Cardiac fibroblast (primary cell): ENCODE measurements at places on chromosomes 7 and 10.
A peak's percentile ranks its signal among the peaks of the same experiment; 100 is the strongest.

DNA sequence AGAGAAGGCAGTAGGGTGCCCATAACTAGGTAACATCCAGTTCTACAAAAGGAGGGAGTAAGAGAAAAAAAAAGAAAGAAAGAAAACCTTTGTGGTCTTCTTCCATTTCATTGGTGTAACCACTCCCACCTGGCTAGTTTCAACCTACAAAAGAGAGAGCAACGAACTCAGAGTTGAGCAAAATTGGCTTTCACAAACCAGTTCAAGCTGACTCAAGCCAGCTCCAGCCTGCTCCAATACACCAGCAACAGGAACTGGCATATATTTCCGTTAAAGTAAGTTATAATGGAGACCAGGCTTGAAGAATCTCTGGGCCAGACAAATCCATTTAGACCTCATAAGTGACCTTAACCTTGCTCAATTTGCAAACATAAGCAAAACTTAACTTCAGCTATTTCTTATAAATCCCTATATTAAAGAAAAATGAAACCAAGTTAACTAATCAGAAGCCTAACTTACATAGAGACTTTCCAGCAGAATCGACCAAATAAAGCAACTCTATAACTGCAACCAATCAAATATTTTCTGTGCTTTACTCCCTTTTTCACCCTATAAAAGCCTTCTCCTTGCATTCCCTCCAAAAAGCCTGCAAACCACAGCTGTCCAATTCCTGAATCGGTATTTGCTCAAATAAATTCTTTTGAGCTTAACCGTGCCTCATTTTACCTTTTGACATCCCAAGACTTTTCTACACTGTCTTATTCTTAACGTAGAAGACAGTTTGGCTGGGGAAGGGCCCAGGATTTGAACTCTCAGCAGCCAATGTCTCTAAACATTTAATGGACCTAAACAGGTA lies 10.1 kb downstream of the ANKRD22 start:
- DNase-seq, result no peak

GRCh38 chr7:130279286-130279685 lies 12.6 kb downstream of the CPA2 start:
- DNase-seq, result peak; percentile 46

- no peak for DNase-seq
Measured at GRCh38 chr10:114711176-114711868, 53.2 kb upstream of the ABLIM1 start.

DNA sequence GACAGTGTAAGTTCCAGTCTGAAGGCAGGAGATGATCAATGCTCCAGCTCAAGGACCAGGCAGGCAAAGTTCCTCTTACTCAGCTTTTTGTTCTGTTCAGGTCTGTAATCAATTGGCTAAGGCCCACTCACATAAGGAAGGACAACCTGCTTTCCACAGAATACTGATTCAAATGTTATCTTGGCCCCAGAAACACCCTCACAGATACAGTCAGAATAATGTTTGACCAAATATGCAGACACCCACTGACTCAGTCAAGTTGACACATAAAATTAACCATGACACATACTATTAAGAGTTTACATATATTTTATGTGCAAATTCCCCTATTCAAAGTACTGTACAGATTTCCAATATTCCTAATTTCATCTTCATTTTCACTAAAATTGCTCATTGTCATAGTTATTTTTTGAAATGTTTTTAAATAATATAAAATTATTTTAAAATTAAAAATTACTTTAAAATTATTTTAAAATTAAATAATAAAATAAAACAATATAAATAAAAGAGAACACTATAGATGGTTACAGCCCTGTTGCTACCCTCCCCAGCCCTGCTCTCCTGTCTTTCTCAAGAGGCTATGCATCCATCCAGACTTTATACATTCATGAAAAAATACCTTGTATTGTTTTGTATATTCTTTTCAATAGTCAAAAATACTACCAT lies 59.4 kb downstream of the RAB11FIP2 start:
- DNase-seq, result no peak

- DNase-seq, result no peak
Measured at GRCh38 chr10:110078317-110078716, 70.5 kb downstream of the ADD3 start.

DNA sequence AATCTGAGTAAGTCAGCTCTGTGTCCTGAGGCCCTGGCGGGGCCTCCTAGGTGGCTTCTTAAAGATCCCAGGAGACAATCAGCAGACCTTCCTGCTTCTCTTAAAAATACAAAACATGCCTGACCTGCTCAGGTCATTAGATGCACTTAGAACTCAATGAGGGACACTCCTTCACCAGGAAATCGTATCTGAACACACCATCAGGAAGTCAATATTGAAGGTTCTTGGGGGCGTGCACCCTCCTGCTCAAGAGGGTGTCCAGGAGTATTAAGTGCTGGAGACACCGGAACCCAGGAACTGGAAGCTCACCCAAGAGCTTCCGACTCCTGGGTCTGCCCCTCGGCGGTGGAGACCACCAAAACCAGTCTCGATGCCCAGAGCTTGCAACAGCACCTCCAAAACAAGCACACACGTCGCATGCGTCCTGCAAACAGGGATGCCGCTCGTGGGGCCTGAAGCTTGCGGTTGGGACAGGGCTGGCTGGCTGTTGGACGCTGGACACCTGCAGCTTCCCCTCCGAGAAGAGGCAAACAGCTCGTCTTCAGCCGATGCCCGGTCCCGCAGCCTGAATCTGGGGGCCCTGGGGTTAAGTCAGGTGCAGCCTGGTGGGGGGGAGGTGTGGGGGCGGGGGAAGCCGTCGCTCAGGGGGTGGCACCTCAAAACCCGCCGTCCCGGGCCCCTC lies 803 bp downstream of the RAPGEF5 start:
- DNase-seq, result no peak

- peak; percentile 66 for DNase-seq
Measured at GRCh38 chr10:77505431-77506334, 131.9 kb downstream of the KCNMA1 start.

GRCh38 chr7:146094356-146094755 lies 22.2 kb upstream of the CNTNAP2 start:
- no peak for DNase-seq

- DNase-seq, result peak; percentile 72
Measured at GRCh38 chr10:52004342-52004949, 305.1 kb upstream of the CSTF2T start.

GRCh38 chr7:76386691-76387260 lies 22.7 kb downstream of the SSC4D start:
- peak; percentile 25 for DNase-seq

- DNase-seq, result no peak
Measured at GRCh38 chr10:4063717-4064116, 278.7 kb upstream of the KLF6 start.

GRCh38 chr7:66076462-66077329 lies 1.1 kb downstream of the ASL start:
- no peak for DNase-seq

- DNase-seq, result no peak
Measured at GRCh38 chr7:33191340-33191739, 62.0 kb downstream of the BBS9 start.

- no peak for DNase-seq
Measured at GRCh38 chr7:157928171-157928794, 591.5 kb downstream of the DNAJB6 start.

DNA sequence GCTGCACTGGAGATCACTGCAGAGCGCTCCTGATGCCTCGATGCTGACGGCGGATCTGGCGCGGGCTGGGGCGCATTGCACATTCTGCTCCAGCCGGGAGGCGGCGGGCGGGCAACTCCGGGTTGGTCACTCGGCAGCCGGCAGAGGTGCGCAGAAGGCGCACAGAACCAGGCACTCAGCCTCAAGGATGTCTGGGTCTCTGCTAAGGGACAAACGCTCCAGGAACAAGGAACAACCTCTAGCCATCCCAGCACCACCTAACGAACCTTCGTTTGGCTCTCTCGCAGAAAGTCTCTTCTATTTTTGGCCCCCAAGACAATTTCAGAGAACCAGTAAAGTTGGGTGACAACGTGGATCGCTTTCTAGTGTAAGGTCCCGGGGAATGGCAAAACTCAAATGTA lies 254.6 kb downstream of the OTUD1 start:
- DNase-seq, result peak; percentile 2
